CD8-positive, alpha-beta memory T cell (primary cell): ENCODE measurements at places on chromosomes 2 and 18. TPM values are rescaled to one million over a fixed set of nuclear protein-coding genes. Genes with fewer than 3 reads are reported as not detected.

NT5C1B gene
- total RNA-seq, result not detected

GREB1 gene
- 0.94 TPM for total RNA-seq

WBP1 gene
- 31.6 TPM for total RNA-seq

LONRF2 gene
- 0.13 TPM for total RNA-seq

ABCG8 gene
- total RNA-seq, result not detected

CFAP65 gene
- not detected for total RNA-seq

ACVR1C gene
- total RNA-seq, result 0.66 TPM
